Lower lobe of right lung (tissue), 2 donors: ENCODE measurements at places on chromosomes 3 and 15. TPM values are rescaled to one million over a fixed set of nuclear protein-coding genes. Genes with fewer than 3 reads are reported as not detected.
A peak's percentile ranks its signal among the peaks of the same experiment; 100 is the strongest.

GRCh38 chr3:70855149-70855548, 542.7 kb upstream of the MDFIC2 start:
- no peak overlapping the region for H3K27ac ChIP-seq
- H3K4me3 ChIP-seq, result no peak overlapping the region
- DNase-seq, result no peak

DNA sequence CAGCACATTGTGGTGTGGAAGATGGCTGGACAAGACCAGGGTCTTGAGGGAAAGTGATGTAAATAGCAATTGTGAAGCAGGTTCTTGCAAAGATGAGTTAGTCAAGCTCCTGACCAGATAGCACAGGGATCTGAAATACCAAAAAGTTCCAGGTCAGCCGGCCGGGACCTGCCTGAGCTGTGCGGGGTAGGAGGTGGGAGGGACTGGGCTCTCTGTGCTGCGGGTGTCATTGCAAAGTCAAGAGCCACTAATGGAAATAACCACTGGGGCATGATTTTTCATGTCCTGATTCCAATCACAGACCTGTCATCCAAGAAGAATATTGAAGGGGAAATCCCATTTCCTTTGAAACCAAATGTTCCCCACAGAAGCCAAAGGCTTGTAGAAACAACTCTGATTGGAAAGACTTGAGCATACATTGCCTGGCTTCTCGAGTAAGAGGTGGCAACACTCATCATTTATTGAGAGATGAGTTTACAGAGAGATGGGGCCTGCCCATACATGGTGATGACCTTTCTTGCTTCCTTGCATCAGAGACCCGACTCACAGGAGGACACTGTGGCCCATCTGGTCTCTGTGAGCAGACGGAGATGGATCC, 44.2 kb upstream of the KY start:
- no peak for DNase-seq
- H3K4me1 ChIP-seq, result no peaks in the 10 kb centered on the region

DNA sequence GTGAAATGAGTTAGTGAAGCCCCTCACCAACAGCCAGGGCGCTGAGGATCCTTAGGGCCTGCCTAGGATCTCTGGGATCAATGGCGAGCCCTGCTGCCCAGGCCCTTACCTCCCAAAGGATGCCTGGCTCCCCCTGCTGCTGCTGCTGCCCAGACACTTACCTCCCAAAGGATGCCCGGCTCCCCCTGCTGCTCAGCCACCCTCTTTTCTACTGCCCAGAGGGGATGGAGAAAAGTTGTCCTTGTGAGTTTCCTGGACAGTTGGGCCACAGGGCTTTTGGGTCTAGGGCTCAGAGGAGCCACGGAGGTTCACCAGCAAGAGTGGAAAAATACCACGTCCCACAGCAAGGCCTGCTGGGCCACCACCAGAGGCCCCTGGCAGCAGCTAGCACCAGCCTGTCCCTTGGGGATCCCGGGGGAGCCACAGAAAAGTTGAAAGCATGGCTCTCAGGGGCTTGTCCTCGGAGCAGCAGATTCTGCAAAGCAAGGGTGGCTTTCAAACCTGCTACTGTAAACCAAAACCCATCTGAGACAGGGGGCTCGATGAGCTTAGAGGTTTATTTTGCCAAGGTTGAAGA, 59.4 kb downstream of the SLC6A6 start:
- H3K27me3 ChIP-seq, result no peaks in the 10 kb centered on the region
- H3K27ac ChIP-seq, result peak overlapping the region; percentile 14
- DNase-seq, result no peak

DNA sequence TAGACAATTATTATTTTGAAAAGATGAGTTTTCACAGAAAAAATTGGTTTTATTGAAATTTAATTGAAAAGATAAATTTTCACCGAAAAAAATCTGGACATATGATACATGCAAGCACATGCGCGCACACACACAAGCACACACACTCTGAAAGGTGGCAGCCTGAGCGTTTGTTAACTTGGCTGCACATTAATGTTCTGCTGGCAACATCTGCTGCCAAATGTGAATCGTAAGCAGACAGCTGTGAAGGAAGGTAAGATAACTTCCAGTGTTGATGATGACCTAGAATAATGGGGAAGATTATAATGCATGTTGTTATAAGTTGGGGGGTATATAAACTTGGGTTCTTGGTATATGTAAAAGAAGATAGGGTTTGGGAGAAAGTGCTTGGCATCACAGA, 18.4 kb upstream of the CMTM7 start:
- no peaks in the 10 kb centered on the region for H3K27me3 ChIP-seq
- peaks cover 5% of the 10 kb centered on the region for H3K36me3 ChIP-seq
- DNase-seq, result no peak

DNA sequence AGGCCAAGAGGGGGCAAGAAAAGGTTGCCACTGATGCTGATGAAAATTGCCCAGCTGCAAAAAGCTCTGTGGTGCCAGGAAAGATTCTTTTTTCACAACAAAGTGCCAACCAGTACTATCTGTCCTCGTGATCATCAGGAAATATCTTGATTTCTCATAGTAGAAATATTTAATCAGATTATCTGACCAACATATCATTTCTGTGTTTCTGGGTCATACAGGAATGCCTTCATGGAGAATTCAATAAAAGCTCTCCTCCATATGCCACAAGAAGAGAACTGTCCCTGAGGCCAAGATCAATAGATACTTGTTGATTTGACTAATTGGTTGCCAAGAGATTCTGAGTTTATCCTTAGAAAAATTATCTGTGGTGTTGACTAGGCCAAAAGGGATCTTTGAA, 63.5 kb downstream of the FSIP1 start:
- no peak overlapping the region for H3K27ac ChIP-seq
- H3K27me3 ChIP-seq, result no peaks in the 10 kb centered on the region
- no peaks in the 10 kb centered on the region for H3K36me3 ChIP-seq
- DNase-seq, result no peak

DNA sequence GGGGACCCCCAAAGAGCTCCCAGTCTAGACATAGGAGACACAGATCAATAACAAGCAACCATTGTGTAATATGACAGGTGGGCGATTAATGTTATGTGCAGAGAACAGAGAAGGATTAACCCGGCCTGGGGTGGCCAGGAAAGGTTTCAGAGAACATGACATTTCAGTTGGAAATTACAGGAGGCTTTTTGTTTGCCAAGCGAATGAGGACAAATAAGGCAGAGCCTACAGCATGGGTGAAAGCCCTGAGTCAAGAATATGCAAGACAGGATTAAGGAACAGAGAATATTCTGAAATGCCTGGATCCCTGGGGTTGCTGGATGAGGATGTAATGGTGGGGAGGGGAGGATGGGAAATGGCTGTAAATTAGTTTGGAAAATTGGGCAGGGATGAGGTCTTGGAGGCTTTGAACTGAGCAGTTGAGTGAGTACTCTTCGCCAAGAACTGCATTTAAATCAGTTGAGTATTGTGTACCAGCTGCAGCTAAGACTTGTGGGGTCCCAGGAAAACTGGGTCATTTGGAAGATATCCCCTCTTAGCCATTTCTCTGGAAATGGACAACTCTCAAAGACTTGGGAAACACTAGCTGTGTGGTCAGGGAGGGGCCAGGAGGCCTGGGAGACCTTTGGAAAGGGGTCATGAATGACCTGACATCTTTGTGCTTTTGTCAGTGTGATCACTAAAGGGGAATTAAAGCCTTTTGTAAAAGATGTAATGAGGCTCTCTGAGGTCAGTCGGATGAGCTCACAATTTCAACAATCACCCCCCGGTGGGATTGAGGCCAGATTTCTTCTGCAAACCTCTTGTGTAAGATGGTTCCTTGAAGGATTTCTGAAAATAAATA, 198.6 kb upstream of the NR2E3 start:
- H3K36me3 ChIP-seq, result no peaks in the 10 kb centered on the region
- no peak overlapping the region for H3K4me3 ChIP-seq
- H3K27me3 ChIP-seq, result no peaks in the 10 kb centered on the region
- H3K27ac ChIP-seq, result peak overlapping the region; percentile 7
- peaks cover 19% of the 10 kb centered on the region for H3K4me1 ChIP-seq

DNA sequence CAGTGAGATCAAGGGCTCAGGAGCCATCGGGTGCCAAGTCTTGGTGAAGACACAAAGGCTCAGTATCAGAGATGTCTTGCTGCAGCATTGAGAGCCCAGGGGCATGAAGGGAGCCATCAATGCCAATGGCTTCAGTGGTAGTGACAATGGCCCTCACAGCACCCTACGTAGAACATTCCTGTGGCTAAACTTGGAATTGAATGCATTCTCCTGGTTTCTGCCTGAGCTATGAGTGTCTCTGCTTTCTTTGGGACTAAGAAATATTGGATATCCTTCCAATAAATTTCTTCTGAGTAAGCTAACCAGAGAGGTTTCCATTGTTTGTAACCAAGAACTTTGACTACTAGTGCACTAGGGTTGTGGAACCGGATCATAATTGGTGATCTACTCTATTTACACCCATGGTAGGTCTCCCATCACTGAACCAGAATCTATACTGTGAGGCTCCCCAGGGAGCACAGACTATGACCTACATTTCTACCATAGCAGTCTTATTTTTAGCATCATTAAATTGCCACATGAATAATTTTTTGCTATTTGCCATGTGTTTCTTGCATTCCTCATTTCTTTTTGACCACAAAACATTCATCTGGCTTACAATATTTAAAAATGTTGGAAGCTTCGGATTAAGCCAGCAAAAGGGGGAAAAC, 31.6 kb upstream of the PDZRN3 start:
- H3K4me1 ChIP-seq, result no peaks in the 10 kb centered on the region
- DNase-seq, result no peak
- no peaks in the 10 kb centered on the region for H3K27me3 ChIP-seq
- no peak overlapping the region for H3K27ac ChIP-seq

The STARD9 gene
- 21.9 TPM for total RNA-seq

DNA sequence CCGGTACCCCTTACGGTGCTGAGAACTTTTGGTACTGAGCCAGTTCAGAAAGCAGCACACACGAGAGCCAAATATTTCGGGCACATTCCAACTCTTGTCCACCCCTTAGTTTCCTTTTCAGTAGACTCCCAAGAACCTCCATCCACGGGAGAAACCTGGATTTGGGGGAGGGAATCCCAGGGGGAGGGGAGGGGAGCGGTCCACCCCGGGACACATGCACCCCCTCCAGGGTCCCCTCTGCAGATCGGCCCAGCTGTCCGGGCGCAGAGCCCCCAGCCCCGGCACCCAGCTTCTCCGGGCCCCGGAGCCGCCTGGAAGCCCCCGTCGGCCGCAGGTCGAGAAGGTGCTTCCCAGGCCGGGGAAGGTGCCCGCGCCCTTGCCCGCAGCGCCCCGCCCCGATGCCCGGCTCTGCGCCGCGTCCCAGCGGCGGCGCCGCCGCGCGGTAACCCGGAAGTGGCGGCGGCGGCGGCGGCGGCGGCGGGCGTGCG, 455 bp upstream of the ABHD17C start:
- H3K27ac ChIP-seq, result peak overlapping the region; percentile 89
- H3K4me3 ChIP-seq, result peak overlapping the region; percentile 77
- H3K36me3 ChIP-seq, result no peaks in the 10 kb centered on the region

- no peak overlapping the region for H3K27ac ChIP-seq
- no peaks in the 10 kb centered on the region for H3K4me1 ChIP-seq
- no peaks in the 10 kb centered on the region for H3K36me3 ChIP-seq
- no peaks in the 10 kb centered on the region for H3K27me3 ChIP-seq
- no peak for DNase-seq
Observed at GRCh38 chr3:112327371-112327951, 5.5 kb upstream of the CD200 start.

DNA sequence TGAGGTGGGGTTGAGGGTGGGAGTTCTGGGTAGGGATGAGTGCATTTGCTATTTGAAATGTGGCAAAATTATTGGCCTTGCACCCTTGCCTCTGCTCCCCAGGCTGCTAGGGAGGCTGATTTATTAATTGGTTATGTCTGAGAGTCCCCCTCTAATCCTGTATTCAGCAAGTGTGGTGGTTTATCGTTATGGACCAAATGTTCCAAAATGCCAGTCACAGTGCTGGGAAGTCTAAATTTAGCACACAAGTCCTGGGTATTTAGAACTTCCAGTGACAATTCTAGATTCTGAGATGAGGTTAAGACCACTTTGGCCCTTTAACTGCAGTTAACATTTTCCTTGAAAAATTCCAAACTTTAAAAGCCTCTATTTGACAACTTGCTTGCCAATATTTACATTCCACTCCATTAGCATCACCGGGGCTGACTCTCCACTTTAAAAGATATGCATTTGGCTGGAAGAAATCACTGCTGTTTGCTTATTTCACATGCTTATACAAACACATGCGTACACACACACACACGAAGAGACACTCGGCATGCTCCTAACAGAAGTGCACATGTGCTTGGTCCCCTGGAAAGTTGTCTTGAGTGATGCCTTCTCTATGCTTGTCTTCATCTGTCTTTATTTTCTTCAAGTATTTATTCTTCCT, 247.7 kb downstream of the IL20RB start:
- H3K27me3 ChIP-seq, result no peaks in the 10 kb centered on the region
- no peaks in the 10 kb centered on the region for H3K36me3 ChIP-seq
- DNase-seq, result no peak
- H3K27ac ChIP-seq, result no peak overlapping the region

DNA sequence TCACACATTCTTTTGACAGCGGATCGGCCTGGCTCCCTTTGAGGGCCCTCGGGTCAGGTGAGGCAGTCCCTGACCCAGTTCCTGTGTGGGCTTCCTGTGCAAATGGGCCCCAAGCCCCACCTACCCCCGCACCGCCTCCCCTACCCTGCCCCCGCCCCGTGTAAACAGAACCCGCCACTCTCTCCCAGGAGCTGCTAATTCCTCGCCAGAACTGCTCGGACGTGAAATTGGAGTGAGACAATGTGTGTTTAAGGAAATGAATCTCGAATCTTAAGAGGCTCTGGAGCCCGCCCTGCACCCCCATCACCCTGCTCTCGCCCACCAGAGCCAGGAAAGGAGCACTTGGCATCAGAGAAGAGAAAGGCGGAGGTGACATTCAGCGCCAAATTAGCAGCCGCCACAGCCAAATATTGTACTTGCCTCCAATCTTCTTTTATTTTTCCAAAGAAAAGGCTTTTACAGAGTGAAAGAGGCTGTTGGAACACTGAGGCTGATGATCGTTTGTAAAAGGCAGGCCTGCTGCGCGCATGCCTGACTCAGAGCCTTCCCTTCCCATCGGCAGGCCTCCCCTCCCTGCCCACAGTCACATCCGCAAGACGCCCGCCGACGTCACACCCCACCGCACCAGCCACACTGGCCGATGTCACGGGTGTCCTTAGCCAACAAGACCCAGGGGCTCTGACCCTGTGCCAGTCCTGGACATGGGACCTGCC, 53.1 kb downstream of the CACNA2D2 start:
- H3K4me3 ChIP-seq, result peak overlapping the region; percentile 41
- no peaks in the 10 kb centered on the region for H3K36me3 ChIP-seq

- H3K27me3 ChIP-seq, result no peaks in the 10 kb centered on the region
- DNase-seq, result no peak
- no peaks in the 10 kb centered on the region for H3K36me3 ChIP-seq
- no peaks in the 10 kb centered on the region for H3K4me1 ChIP-seq
- H3K4me3 ChIP-seq, result no peak overlapping the region
- no peak overlapping the region for H3K27ac ChIP-seq
Observed at GRCh38 chr3:136105044-136105443, 91.1 kb downstream of the MSL2 start.

- no peaks in the 10 kb centered on the region for H3K27me3 ChIP-seq
- no peaks in the 10 kb centered on the region for H3K36me3 ChIP-seq
- DNase-seq, result no peak
- no peak overlapping the region for H3K27ac ChIP-seq
Observed at GRCh38 chr3:55205990-55206389, 278.1 kb upstream of the LRTM1 start.

The CCDC54 gene
- total RNA-seq, result not detected

The TMEM212 gene
- total RNA-seq, result 5.2 TPM

- peaks cover 72% of the 10 kb centered on the region for H3K36me3 ChIP-seq
- no peak overlapping the region for H3K4me3 ChIP-seq
- no peak for DNase-seq
- H3K4me1 ChIP-seq, result peaks cover 17% of the 10 kb centered on the region
- no peak overlapping the region for H3K27ac ChIP-seq
Observed at GRCh38 chr3:42216931-42217333, 49.1 kb downstream of the CCK start.
